A549 treated with DMSO at 1 μM for 4 hours (cell line): ENCODE measurements at places on chromosomes 5 and 9. TPM values are rescaled to one million over a fixed set of nuclear protein-coding genes. Genes with fewer than 3 reads are reported as not detected.

SPATA31D4 gene
- not detected in 5 replicates for total RNA-seq

TNC gene
- total RNA-seq = 0.92 to 1.4 TPM (median 1.00 TPM) in 5 replicates

ZNF658 gene
- 2.0 to 2.4 TPM (median 2.2 TPM) in 5 replicates for total RNA-seq

COL23A1 gene
- not detected in 5 replicates for total RNA-seq

PCDHGB1 gene
- total RNA-seq = 1.6 to 2.1 TPM (median 1.8 TPM) in 5 replicates

QSOX2 gene
- 25.7 to 31.0 TPM (median 29.4 TPM) in 5 replicates for total RNA-seq

HAPLN1 gene
- not detected in 5 replicates for total RNA-seq

TXNDC8 gene
- not detected in 5 replicates for total RNA-seq
